ENCODE measurements at places on chromosomes 3 and 15.

GRCh38 chr3:89434621-89435380, 327.4 kb downstream of the EPHA3 start:
- DNase-seq = no peak

DNA sequence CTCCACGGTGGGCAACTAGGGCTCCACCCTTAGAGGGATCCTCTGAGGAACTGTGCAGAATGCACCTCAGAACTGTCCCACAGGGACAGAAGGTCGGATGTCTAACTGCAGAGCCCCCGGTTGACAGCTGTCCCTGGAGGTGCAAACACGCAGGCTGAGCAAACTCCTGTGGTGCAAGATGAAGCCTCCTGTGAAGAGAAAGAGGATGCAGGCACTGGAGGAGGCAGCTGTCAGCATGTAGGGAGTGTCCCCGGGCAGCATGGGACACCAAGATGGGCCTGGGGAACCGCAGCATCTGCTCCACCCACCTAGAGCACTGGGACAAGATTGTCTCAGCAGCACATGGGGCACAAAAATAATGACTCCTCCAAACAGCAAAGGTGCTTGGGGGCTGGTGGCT, 258.9 kb downstream of the ABHD5 start:
- DNase-seq = no peak

DNA sequence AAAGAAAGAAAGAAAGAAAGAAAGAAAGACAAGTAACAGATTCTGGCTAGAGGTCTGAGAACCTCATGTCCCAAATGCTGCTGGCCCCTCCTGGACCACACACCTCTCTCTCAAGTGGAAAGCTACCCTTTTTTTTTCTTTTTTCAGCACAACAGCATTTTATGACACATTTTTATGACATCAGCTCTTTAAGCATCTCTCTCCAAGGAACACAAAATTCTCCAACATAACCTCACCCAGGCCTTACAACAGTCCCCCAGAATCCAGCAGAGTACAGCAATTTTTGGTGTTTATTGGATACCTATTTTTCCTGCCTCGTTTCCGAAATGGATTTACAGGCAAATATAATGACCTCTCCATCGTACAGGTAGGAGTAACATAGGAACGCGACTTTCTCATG, 11.2 kb upstream of the NTRK3 start:
- DNase-seq = no peak

DNA sequence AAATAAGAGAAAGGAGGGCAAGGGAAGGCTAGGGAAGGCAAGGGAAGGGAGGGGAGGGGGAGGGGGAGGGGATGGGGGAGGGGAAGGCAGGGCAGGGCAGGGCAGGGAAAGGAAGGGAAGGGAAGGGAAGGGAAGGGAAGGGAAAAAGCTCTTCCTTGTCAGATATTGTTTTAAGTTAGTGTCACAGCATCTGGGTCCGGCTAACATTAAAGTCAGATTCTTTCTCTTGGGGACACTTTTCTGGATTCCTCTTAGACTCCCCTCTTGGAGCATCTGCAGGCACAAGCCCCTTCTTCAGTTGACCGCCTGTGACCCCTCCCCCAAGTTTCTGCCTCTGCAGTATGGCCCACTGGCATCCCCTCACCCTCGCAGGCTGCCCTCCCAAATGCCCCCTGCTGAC, 26.0 kb downstream of the BFSP2 start:
- no peak for DNase-seq

- DNase-seq = no peak
Measured at GRCh38 chr15:87032295-87032694, 952.6 kb downstream of the AGBL1 start.

- no peak for DNase-seq
Measured at GRCh38 chr3:133135306-133135705, 97.1 kb downstream of the TMEM108 start.

DNA sequence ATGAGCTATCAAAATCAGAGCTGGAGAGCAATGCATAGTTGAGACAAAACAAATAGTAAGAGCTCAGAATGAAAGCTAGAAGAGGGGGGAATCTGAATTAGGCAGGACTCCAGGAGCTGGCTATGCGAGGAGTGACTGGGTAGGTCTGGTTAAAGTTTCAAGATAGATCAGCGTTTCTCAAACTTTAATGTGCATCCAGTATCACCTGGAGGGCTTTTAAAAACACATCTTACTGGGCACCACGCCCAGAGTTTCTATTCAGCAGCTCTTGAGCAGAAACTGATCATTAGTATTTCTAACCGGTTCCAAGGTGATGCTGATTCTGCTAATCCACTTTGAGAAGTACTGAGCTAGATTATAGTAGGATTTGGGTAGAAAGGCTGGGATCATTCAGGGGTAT, 96.2 kb upstream of the ACP3 start:
- DNase-seq = no peak

DNA sequence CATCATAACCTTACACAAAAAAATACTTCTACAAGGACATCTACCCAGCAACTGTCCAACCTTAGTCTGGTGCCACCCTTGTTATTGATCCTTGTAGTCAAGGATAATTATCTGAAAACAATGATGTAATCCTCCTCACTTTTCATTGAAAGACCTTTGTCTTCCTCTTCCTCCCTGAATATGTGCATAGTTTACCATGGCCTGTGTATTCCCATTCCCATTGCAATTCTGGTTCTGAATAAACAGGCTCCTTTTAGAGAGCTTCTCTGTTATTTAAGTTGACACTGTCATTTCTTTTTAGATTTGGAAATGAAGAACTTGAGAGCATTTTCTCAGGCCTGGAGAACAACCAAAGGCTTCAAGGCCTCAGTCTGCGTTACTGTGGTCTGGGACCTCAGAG, 53.3 kb upstream of the RNF7 start:
- DNase-seq = no peak
